NCI-H1092 (cell line): ENCODE measurements at places on chromosomes 16 and 17.

DNA sequence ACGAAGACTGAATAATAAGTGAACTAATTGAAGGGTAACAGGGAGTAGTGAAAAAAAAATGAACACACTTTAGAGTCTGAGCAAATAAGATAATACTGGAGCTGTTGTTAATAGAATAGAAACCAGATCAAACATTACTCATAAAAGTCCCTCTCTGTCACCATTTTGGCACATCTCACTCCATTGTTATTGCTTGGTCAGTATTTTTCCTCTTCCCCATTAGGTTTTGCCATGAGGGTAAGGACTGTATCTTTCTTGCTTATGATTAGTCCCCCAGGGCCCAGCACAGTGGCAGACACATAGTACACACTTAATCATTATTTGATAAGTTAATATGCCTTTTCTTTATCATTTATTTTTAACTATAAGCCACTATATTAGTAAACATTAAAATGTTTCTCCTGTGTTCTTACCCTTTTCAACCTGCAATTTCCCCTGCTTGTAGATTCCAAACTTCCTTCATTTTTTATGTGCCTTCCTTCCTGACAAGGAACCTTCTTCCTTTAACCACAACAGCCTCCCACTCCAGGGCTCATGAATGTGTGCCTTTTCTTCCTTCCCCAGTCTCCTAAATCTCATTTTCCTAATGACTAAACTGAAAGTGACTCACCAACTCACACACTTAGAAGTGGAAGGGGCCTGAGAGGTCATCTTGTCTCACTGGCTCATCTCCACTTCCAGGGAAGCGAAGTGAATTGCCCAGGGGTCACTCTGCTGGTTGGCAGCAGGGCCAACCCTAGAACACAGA, 88.2 kb upstream of the HAS3 start:
- no peak for DNase-seq

GRCh38 chr16:6317934-6318333, 1014.7 kb upstream of the RBFOX1 start:
- no peak for DNase-seq

DNA sequence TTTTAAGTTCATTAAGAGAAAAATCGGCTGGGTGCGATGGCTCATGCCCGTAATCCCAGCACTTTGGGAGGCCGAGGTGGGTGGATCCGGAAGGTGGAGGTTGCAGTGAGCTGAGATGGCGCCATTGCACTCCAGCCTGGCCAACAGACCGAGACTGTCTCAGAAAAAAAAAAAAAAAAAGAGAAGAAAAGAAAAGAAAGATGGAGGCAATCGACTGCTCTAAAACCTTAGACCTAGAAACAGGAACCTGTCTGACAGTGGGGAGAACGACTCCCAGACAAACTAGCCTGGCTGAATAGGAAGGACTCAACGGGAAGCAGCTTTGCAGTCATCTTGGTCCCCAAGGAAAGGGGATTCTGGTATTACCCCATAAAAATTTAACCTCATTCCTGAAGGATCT, 13.7 kb downstream of the MRC2 start:
- DNase-seq: no peak

- no peak for DNase-seq
Measured at GRCh38 chr17:28970879-28971278, 19.6 kb upstream of the PHF12 start.

- DNase-seq: no peak
Measured at GRCh38 chr17:81434072-81434471, 38.8 kb downstream of the BAHCC1 start.

DNA sequence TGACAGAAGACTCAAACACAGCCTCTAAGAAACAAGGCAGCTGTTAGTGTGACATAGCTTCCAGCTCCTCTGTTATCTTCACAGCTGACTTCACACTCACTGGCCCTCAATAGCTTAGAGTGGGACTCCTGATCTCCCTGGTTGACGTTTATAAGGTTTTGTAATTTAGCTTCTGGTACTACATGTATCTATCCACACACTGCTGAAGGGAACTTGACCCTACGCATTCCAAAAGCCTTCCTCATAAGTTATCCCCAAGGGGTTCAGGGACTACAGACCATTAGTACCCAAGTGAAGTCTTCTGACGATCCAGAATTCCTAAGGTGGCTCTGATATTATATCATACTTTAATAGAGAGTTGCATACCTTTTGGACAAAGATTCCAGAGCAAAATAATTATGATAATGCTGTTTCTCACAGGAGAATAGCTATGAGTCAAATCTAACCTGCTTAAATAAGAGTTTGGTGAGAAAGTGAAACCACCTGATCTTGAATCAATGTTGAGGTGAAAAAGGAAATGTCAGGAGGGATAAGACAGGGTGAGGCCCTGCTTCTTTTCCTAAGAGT, 14.5 kb downstream of the ACACA start:
- no peak for DNase-seq

DNA sequence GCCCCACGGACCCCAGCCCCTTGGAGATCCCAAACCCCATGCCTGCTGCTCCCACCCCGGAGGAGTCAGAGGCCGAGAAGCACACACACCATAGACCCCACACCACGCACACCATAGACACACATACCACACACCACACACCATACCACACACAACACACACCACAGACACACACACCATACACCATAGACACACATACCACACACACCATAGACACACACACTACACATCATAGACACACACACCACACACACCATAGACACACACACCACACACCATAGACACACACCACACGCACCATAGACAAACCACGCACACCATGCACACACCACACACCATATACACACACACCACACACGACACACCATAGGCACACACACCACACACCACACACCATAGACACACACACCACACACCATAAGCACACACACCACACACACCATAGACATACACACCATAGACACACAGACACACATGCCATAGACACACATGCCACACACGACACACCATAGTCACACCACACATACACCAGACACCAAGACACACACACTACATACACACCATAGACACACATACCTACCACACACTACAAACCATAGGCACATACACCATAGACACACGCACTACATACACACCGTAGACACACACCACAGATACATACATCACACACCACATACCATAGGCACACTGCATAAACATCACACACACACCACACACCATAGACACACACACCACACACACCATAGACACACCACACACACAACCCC, 11.3 kb downstream of the TBC1D16 start:
- DNase-seq: no peak
